ENCODE measurements at places on chromosomes 3 and 15.

- DNase-seq, result peak; percentile 90
Measured at GRCh38 chr3:155233213-155233612, 60.3 kb downstream of the STRIT1 start.

GRCh38 chr3:5002174-5002870 lies 23.1 kb downstream of the BHLHE40 start:
- DNase-seq, result no peak

- no peak for DNase-seq
Measured at GRCh38 chr3:24294150-24294549, 200.5 kb downstream of the THRB start.

DNA sequence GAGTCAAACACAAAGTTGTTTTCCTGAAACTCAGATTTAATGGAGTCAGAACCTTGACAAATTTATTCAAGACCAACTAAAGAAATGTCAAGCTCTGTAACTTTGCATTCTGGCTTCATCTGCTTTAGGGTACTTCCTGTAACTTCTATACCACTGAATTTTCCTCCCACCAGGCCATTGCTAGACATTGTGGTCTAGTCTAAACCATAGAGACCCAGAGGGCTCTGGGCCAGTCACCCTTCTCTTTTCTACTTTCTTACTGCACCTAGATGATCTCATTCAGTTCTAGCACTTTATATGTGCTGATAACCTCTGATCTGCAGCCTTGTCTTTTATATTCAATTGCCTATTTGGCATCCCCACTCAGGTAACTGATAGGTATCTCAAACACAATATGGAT lies 2.8 kb upstream of the OR5K1 start:
- DNase-seq, result no peak

DNA sequence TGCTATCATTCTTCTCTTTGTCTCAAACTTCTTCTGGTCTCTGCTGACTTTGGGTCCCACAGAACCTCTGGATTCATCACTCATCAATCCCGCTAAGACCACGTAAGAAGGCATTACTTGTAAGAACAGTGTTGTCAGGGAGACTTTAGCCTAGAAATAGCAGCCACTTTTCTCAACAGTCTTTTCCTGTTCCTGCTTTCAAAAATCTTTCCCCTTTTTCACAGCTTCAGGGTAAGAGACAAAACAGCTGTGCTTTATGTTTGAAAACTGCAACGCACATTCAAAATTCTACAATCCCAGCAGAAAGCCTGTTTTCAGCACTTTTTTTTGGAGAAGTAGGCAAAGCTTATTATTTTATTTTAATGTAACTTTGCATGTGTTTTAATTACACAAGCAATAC lies 42.0 kb upstream of the FAM98B start:
- no peak for DNase-seq

GRCh38 chr15:35362195-35362829 lies 183.7 kb downstream of the DPH6 start:
- peak; percentile 77 for DNase-seq

GRCh38 chr3:5545719-5546118 lies 358.2 kb downstream of the EDEM1 start:
- no peak for DNase-seq

- no peak for DNase-seq
Measured at GRCh38 chr15:31498329-31498728, 171.7 kb downstream of the KLF13 start.

DNA sequence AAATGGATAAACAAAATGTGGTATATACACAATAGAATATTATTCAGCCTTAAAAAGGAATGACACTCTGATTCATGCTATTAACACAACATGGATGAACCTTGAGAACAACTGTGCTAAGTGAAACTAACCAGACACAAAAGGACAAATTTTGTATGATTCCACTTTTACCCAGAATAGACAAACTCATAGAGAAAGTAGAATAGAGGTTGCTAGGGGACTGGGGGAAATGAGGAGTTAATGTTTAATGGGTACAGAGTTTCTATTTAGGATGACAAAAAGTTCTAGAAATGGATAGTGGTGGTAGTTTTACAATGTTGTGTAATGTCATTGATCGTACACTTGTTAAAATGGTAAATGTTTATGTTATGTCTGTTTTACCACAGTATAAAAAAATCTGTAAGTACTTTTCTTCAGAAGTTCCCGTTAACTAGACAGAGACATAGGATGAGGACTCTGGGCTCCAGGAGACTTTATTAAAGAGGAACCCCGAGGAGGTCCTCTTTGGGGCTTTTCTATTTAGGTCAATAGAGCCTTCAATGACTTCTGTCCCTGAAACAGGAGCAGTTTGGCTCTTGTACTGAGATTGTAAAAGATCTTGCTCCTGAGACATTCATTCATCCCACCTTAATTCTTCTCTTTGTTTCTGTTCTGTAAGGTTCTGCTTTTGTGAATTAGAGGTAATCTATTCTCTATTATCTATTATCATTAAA lies 24.5 kb downstream of the ABHD6 start:
- no peak for DNase-seq

DNA sequence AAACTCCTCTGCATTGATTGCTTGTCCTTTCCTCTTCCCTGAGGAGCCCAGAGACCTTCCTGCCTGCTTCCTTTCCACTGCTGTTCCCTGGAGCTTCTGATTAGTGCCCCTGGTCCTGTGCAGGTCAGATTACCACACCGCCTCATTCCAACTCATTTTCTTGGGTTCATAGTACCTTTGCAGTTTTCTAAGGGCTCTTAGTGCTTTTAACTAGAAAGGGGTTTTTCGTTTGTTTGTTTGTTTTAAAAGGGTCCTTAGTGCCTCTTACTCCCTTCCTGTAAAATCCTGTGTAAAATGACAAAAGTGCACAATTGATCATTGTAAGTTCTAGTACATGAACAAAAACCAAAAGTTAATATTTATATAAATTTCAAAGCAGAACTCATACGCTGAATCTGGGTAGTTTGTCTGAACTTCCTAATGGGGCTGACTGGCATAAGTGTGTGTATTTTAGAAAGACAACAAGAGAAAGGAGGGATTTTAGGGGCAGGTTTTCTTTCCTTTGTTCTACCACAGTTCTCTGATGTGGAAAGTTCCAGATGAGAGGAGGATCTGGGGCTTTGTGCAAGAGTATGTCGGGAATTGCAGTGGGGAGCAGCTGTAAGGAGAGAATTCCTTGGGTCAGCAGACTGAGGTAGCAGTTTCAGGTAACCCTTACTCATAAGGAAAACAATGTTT lies 30.6 kb downstream of the SNRK start:
- no peak for DNase-seq

GRCh38 chr15:45573961-45574629 lies 13.1 kb upstream of the BLOC1S6 start:
- DNase-seq, result no peak

DNA sequence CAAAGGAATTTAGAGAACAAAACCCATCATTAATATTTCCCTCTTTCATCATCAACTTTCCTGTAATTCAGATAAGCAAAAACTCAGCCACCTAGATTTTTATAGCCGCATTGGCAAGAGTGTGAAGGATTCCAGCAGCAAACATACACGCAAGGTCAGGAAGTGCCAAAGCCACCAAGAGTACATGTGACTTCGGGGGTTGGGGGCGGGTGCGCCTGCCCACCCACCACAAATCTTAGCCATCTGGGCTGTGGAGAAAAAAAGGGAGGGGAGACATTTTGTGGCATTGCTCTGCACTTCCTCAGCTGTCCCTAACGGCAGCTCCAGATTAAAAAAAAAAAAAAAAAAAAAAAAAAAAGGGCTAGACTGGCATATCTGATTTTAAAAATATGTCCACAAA lies 148.4 kb downstream of the TNIK start:
- DNase-seq, result no peak

- DNase-seq, result no peak
Measured at GRCh38 chr3:150410311-150411105, 2.4 kb downstream of the TSC22D2 start.

- DNase-seq, result no peak
Measured at GRCh38 chr15:101607108-101607507, 45.1 kb downstream of the TM2D3 start.

DNA sequence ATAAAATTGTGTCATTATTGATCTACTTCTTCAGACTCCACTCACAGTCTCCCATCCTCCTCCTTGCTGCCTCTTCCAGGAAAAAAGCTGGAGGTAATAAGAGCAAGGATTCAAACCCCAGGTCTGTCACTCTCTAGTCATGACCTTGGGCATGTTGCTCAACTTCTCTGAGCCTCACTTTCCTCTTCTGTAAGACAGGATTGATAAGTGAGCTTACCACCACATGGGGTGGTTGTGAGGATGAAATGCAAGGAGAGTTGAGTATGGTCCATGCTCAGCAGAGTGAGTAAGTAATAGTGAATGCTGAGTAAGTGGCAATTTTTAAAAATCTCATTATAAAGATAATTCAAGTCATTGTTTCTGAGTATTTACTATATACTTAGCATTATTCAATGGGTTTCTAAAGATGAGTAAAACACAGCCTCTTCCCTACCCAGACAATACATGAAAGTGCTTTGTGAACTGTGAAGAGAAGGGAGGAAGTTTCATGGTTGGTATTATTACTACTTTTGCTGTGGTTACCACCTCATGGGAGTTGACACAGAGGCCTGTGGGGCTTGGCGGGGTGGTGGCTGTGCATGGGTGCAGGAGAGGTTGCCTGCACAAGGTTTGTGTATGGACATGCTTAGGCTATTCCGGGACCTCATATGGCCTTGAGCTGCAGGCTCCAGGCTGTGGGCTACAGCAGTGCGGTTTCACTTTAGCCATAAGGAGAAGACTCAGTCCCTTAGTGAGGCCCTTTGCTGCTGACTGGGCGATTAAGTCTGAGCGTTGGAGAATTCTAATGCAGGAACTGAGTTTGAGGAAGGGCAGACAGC lies 30.0 kb downstream of the SLC6A11 start:
- DNase-seq, result no peak

- DNase-seq, result no peak
Measured at GRCh38 chr3:159538507-159538906, 450.1 kb upstream of the IL12A start.

DNA sequence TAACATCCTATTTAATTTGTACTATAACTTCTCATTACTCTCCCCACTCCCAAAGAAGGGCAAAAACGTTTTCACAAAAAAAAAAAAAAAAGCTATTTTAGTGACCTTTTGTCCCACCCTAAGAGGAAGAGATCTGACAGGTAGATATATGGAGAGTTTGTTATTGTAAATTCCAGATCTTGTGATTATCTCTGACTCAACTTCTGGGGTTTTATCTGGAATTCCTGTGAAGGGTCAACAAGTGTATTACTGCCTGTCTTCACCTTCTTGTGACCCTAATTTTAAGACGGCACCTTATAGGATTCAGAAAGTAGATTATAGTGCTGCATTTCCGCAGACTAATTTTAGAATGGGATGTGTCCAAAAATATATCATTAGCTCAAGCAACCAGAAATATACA lies 205.9 kb upstream of the CDIN1 start:
- DNase-seq, result no peak

DNA sequence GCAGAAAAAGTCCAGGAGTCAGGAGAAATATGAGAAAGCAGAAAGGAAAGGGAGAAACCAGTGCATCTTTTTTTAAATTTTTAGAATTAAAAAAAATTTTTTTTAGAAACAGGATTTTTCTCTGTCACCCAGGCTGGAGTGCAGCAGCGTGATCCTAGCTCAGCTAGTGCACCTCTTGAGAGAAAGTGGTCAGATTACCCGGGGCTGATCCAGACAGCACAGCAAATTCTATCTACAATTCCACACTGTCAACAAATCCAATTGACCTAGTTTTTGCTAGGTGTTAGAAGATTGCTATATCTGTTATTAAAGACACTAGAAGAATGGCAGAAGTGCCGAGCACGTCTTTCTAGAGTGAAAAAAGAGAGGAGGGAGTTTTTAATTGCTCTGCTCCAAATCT lies 117.3 kb downstream of the RFTN1 start:
- DNase-seq, result no peak

- no peak for DNase-seq
Measured at GRCh38 chr3:196645897-196646665, 6.6 kb downstream of the NRROS start.

DNA sequence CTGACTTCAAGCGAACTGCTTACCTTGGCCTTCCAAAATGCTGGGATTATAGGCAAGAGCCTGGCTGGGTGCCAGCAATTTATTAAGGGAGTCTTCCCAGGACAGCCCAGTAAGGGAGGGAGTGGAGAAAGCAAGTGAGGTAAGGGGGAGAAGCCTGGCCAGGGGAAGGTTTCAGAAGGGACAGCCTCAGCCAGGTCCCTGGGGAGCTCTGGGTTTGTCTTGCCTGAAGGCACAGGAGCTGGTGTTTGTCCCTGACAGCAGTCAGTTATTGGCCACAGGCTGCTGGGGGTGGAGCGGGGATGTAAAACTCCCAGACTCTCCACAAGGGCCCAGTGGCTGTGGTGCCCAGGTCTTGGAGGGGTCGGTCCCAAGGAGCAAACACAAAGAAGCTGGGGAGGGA lies 33.0 kb upstream of the CDCP1 start:
- no peak for DNase-seq

- no peak for DNase-seq
Measured at GRCh38 chr15:88849376-88850072, 45.8 kb downstream of the HAPLN3 start.

DNA sequence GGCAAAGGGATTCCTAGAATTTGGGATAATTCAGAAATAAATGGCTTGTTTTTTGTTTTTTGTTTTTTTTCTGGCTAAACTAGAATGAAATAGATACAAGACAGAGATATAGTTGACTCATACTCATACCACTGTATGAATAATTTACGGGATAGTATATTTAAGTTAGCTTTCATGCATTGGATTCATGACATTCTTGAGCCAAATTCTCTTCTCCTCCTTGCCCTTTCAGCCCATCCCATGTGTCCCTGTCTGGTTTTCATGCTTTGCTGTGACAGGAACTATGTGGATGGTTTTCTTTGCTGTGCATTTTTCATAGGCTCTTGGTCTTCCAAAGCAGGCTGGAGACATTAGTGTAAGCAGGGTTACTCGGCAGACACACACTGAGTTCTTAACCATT lies 66.6 kb upstream of the UMPS start:
- DNase-seq, result no peak

- no peak for DNase-seq
Measured at GRCh38 chr3:25725810-25726209, 57.4 kb downstream of the NGLY1 start.

DNA sequence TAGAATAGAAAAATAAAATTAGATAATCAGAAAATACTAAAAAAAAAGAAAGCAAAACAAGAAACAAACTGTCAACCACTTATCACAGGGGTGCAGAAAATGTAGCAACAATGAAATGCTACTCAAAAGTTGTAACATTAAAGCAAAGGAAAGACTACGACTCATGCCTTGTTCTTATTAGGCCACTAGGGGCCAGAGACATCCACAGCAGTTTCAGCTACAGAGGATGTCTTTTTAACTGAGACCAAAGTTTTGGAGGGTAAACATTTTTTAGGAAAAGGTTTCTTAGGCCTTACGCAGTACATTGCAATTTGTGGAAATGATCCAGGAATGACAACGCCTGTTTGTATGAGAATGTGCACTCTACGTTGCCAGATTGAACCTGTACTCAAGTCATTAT lies 15.4 kb upstream of the CADM2 start:
- DNase-seq, result no peak

DNA sequence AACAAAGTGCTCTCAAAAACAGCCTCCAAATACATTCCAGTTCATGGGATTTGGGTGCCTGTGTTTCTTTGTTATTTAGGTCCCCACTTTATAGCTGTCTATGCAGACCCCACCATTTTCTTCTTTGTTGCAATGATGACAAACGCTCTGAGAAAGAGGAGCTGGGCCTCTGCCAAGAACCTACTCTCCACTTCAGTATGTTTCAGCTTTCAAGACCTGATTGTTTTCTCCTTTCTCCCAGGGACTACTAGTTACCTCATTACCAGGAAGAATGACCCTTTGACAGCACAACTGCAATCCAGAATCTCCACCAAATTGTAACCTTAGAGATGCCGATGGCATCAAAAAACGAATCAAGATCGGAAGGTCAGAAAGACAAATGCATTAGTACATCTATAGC lies 236.8 kb downstream of the MEIS2 start:
- no peak for DNase-seq
